ENCODE measurements at places on chromosomes 7 and 10.

DNA sequence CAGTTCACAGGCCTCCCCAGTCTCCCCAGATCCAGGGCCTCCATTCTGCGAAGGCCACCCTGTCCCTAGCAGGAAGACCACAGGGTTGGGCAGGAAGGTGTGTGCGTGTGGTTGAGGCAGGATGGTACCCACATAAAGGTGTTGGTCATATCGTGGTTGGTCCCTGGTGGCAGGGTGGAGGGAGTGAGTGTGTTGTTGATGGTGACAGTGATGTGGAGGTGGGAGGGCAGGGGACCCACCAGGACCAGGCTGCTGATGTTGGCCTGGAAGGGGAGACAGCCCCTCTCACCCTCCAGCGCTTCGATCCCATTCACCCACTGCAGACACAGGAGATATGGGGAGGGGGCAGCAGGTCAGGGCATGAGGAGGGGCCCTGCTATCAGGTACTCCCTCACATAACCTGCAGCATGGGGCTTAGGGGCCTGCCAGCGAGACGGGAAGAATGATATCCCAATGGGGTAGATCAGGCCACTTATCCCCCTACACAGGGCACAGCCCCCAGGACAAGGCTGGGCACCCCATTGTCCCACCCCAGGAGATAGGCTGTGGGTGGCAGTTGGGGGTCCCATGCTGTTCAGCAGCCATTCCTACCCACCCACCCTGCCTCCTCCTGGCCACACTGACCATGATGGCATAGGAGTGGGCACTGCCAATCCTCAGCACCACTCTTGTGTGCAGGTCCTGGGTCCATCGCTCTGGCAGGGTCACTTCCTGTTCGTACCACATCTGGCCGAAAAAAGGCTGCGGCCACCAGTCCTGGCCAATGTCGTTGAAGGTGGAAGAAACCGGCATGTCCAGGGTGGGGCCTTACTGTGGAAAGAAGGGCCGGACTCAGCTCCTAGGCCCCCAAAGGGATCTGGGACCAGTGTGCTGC, 69.0 kb upstream of the ZNF479 start:
- DNase-seq = no peak

DNA sequence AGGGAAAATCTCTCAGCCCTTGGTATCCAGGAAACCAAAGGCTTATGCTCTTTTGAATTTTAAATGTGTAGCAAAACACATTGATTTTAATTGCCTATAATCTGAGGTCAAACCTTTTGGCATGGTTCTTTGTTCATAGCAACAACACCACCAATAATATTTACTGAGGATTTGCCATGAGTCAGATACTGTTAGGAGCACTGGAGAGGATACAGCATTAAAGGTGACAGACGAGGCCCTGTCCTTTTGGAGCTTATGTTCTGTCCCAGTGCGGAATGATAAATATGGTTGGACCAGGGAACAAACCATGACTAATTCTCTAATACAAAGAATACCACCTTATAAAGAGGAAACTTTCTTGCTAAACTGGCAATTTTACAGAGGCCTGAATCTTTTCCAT, 176.6 kb downstream of the CTNNA3 start:
- DNase-seq = no peak

DNA sequence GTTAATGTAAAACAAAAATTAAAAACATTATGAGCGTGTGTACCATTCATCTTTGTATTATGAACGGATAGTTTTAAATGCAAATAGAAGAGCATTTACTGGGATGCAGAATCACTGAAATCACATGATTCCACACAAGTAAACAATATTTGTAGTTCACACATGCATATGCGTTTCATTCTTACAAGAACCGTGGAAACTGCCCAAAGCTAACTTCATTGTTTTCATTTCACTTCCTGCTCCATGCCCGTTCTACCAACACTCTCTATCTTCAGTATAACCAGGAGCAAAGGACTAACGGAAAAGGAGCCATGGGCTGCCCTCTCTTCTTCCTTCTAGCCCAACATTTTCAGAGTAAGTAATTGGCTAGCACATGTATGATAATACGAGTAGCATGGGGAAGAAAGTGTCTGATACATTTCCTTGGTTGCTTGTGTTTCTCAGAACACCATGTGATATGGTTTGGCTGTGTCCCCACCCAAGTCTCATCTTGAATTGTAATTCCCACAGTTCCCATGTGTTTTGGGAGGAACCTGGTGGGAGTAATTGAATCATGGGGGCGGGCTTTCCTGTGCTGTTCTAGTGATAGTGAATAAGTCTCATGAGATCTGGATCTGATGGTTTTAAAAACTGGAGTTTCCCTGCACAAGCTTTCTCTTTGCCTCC, 38.8 kb downstream of the ZNF783 start:
- no peak for DNase-seq

GRCh38 chr10:92965314-92965713, 95.3 kb upstream of the CYP26C1 start:
- DNase-seq = peak; percentile 11

- no peak for DNase-seq
These were observed 13.4 kb downstream of the AGAP3 start for GRCh38 chr7:151099486-151100211.

GRCh38 chr7:23696916-23697441, 13.0 kb upstream of the STK31 start:
- peak; percentile 5 for DNase-seq

GRCh38 chr7:4144811-4145510, 537.1 kb upstream of the FOXK1 start:
- DNase-seq = no peak

DNA sequence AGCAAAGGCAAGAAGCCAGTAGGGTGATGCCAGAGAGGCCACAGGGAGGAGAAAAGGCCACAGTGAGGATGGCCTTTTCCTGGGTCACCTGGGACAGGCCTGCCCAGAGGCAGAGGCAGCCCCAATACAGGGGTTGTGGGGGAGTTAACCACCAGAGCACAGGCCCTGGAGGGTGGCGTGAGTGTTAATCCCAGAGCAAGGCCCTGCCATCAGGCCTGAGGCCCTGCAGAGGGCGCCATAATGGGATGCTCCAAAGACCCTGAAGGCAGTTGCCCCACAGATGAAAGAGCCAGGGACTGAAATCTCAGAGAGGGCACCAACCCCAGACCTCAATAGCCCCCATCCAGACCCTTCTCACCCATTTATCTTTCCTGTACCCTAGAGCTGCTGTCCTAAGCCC, 23.9 kb downstream of the SLC13A4 start:
- DNase-seq = no peak

DNA sequence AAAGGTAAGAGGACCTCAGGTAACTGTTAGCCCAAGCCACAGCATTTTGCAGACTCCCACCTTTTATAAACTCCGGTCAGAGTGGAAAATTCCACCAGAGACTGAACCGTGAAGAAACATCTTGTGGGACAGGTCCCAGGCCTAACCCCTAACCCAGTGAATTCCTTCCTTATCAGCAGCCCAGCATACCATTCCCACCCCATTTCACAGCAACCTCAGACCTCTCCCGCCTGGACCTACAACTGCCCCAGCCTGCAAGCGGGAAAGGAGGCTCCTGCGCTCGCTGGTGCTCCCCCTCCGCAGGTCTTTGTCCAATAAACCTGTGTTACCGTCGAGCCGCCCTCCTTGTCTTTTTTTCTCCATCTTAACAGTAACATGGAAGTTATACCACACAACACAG, 736.6 kb downstream of the MAGI2 start:
- DNase-seq = no peak

- no peak for DNase-seq
These were observed 319.7 kb downstream of the SNX13 start for GRCh38 chr7:17620566-17620965.

GRCh38 chr7:2932402-2933251, 88.5 kb upstream of the GNA12 start:
- no peak for DNase-seq

DNA sequence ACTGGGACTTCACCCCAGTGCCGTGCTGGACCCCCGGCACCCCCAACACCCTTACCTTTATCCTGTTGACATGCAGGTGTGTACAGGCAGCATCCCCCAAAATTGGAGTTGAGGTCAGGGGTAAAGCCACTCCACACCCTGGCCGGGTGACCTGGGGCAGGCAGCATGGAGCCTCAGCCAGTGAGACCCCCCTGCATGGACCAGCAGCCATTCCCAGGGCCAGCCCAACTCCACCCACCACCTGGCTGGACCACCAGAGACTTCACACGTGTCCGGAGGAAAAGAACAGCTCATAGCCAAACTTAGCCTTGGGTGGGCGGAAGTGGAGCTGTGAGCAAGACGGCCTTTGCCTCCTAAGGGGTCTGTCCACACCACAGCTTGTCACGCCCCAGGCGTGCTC, 413.0 kb upstream of the FOXK1 start:
- DNase-seq = no peak

DNA sequence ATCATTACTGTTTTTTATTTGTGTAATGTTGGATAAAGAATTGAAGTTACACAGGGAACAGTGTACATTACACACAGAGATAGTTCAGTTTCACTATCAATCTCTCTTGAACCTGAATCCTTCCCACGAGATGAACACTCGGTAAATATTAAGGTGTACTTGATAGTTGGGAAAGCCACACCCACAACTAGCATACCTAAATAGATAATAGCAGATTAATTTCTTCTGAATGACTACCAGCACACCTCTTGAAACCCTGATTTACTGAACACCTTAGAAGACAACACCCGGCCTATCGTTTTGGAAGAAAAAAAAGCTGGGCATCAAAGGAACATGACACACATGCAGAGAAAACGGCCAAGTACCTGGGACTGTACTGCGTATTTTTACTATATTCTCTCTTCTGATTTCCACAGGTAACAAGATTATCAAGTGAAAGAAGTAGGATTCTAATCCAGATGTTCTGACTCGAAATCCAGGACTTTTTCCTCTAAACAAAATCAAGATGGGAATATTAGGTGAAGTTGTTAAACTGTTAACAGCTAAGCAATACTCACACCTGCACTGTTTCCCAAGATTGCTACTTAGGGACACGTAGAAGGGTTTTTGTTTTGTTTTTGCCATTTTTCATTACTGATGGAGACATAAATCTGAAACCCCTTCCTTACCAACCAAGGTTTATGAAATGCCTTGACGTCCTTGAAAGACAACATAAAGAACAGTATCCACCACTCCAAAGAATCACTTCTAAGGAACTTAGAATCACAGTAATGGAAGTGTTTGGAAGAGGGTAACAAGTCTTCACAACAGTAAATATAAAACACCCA, 1.0 kb downstream of the CCDC186 start:
- no peak for DNase-seq

DNA sequence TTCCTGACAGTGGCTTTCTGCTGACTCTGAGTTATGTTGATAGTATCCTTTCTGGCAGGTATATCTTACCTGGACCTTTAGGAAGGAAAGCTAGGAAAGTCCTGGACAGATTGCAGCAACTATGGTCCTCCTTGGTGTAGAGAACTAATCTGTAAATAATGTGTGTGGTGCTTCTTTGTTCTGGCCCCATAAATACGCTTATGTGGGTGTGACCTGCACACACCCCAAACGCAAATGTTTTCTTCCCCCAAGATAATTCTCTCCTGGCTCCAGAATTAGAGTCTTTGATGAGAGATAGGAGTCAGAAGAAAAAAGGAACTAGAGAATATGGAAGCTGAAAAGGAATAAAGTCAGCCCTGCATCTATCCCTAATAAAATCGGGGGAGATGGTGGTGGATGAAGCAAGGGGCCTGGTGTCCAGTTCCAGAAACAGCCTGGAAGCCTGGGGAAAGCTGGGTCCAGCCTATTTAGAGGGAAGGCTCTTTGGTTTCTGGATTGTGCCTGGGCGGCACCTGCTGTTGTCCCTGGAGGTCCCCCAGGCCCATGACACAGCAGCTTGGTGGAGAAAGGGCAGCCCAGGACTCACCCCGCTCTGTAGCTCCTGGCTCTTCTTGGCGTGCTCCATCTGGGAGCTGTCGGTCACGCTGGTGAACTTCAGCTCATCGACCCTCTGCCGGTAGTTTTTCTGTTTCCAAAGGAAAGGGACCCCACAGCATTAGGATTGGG, 38.2 kb downstream of the NRAP start:
- no peak for DNase-seq

- no peak for DNase-seq
These were observed 7.0 kb upstream of the PVRIG start for GRCh38 chr7:100212631-100213286.

DNA sequence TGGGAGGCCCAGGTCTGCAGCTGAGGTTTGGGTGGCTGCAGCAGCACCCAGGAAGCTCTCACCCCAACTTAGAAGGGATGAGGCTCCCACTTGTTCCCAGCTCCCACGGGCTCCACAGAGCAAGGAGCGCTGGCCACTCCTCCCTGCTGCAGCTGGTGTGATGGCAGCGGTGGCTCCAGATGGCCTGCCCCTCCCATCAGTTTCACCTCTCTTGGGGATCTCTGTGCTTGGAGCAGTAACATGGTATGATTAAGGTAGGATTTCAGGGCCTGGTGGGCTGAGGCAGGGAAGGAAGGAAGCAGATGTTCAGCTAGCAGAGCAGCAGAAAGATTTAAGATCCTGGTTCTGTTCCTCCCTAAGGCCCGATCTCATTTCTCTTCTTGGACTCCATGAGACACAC, 66.8 kb upstream of the KIF5B start:
- no peak for DNase-seq

DNA sequence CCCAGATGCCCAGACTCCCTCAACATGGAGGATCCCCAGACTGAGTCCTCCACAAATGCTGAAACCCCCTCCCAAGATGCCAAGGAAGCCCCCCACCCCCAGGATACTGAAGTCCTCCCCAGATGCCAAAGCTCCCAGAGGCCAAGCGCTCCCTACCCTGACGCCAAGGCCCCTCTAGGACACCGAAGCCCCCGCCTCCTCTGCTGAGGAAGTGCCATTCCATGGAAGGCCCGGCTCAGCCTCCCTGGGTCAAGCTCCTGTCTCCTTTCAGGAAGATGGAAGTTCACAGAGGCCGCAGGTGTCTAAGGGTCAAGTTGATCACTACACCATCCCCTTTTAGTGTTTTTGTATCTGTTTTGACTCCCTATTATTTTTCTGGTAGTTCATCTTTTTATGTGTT, 606.8 kb downstream of the DNAJB6 start:
- DNase-seq = no peak

DNA sequence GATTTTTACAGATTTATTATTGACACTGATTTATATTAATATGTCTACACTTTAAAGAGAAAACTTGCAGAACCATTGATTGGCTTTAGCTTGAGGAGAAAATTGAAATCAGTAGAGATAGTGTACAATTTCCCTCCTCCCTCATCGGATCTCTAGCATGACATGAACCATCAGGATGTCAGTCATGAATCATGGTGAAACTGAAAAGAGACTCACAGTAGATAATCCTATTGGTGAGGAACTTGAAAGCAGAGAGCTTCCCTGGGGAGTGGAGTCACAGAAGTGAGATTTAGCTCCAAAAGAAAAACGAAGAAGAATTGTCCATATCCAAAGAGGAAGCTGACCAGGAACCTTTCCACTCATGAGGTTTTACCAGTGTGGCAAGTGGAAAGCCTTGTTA, 346.8 kb downstream of the ABCA13 start:
- DNase-seq = no peak

Measured in NCI-H1105 treated with DMSO at 0.1 percent for 48 hours (cell line).